Activated CD4-positive, alpha-beta T cell treated with anti-CD3 and anti-CD28 coated beads, Interleukin-2, amount 50 U/mL, for 4 hours (primary cell): ENCODE measurements at places on chromosomes 1 and 21.
A peak's percentile ranks its signal among the peaks of the same experiment; 100 is the strongest.

DNA sequence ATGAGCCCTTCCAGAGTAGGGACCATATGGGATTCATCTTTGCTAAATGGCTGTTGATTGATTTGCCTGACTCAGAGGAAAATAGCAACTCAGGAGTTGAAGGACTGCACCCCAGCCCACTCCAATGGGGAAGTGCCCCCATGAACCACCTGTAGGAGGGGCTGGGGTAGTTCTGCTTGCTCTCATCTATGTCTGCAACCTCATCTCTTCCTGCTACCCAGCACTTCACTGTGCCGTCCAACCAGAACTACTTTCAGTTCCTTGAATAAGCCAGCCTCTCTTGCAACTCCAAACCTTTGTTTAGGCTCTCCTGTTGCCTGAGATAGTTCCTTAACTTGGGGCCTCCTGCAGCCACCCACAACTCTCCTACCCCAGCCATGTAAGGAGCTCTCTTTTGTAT is 26.6 kb downstream of the BEND5 start:
- DNase-seq: no peak

GRCh38 chr1:32960819-32961355 is 3.7 kb downstream of the RNF19B start:
- no peak for DNase-seq

DNA sequence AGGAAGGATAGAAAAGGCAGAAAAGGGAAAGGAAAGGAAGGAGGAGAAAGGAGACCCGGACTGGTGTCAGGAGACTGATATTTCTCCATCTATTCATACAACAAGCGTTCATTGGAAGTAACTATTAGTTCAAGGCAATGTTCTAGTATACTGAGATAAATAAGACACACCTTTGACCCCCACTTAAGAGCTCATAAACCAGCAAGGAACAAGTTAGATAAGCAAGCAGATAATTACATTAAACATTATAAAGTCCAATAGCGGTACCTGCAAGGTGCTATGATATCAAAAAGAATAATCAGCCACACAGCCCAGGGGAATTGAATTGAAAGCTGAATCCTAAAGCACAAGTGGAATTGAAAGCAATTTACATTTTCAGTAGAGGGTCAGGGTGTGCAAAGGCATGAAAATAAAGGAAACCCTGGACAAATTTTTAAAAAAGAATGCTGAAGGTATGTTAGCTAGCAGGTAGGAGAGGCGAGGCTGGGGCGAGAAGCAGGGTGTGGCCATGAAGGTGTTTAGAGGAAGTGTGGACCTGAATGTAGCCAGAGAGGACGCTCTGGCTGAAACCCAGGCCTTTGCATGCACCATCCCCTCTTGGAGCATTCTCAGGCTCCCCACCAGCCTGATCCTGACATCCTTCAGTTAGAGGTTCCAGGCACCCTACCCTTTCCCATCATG is 200.0 kb downstream of the SETD4 start:
- DNase-seq: no peak

GRCh38 chr1:15118579-15118978 is 35.0 kb upstream of the TMEM51 start:
- no peak for DNase-seq

DNA sequence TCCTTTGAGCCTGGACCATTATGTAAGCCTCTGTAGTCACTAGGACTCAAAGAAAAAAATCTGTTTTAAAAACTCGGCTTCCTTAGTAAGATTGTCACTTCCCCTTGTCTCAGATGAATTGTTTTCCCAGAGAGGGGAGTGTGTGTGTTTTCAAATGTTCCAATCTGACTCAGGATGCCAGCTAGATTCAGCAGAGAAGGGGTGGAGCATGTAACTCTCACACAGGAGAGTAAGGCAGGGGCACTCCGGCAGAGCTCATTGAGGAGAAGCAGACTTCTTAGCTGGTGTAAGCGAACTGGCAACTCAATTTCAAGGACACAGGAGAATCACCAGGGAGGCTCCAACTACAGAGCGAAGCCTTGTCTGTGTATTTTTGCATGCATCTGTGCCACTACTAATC is 623.2 kb downstream of the LMO4 start:
- DNase-seq: no peak

GRCh38 chr1:181424786-181425403 is 58.4 kb upstream of the CACNA1E start:
- DNase-seq: peak; percentile 81

DNA sequence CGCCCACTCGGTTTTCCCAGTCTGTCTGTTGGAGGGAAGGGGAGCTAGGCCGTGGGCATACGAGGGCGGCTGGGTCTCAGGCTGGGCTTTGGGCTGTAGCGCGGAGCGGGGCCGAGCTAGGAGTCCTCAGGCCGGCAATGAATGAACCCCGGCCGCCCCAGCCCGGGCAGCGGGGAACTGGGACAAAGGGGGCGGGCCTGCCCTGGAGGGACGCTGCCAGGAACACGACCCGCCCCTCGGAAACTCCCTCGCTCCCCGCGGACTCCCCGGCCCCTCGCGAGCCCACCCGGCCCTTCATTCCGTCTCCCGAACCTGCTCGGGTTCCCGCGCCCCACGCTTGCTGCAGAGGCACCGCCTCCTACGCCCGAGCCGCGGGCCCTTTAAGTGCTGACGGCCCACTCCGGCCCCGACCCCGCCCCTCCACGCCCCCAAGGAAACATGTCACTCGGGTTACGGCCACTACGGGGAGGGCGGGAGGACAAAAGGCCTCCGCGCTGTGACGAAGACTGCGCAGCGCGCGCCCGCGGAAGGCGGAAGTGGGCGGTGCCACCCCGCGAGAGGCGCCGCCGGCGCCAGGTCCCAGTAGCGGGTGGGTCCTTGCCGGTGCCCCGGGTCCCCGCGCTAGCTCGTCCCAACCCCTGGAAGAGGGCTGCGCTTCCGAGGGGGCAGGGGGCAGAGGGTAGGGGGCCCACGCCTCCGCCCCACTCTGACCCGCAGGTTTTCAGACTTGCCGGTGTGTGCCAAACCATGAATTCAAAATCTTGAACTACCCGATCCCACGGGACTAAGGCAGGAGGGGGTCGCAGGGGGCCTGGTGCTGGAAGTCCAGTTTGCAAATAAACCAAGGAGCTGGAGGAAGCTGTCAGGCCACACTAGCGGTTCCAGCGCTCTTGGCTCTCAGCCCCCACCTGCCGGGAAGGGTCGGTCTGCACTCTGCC is at the start of gene GALE:
GALE (minus strand) TSS at position 355 of the 938 bp plus-strand sequence. CDS start 1,747 bp downstream, outside the sequence.
- DNase-seq: peak; percentile 98

DNA sequence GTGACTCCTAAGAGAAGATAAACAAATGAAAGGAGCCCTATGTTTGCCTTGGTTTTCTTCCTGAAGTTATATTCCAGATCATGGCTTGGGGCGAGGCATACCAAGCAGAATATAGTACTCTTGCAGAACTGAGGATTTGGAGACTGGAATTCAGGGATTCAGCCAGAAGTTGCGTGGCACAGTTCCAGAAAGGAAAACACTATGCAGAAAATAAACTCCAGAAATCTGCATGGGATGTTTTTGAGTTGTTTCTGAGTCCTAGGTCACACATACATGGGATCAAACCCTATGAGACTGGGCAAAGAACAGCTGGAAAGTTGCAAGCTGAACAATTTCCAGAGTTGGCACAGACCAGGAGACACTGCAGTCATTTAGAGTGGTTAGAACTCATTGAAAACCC is 42.9 kb upstream of the IFFO2 start:
- DNase-seq: no peak

DNA sequence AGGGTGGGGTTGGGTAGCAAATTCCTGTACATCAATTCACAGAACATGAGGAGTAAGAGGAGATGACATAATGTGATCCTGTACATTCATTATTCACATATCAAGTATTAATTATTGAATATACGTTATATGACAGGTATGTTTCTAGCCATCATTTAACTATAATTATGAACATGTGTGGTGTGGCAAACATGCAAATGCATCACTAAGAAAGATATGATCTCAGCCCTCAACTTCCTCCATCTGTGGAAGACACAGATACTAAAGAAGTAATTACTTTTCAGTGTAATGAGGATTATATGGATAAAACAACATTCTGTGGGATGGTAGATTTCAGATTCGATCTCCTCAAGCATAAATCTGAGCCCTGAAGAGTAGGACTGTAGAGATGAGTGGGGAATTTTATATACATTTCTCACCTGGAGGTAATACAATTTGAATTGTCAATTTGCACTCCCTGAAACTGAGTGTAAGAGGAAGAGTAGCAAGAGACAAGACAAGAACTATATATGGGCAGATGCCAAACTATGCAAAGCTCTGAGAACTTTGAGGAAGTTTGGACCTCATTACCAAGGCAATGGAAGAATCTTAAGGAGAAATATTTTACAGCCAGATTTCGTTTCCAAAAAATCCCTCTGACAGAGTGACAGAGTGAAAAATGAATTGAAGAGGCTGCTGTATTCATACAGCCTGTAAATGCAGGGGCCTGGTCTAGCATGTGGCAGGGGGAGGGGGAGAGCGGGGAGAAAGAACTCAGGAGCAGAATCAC is 275.5 kb downstream of the TPR start:
- DNase-seq: no peak

DNA sequence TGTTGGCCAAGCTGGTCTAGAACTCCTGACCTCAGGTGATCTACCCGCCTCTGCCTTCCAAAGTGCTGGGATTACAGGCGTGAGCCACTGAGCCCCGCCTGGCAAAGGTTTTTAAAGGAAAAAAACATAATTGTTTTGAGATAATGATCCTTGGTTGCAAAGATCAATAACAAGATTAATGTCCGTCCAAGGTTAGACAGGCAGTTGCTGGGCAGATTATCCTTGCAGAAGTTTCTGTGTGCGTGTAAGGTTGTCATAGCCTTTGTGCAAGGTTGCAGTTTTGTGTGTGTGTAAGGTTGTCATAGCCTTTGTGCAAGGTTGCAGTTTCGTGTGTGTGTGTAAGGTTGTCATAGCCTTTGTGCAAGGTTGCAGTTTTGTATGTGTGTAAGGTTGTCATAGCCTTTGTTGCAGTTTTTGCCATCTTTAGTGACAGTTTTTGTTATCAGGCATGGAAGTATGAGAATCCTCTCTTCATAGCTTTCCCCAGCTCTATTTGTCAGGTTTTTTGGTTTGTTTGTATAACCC is 3.6 kb downstream of the YBEY start:
- no peak for DNase-seq

DNA sequence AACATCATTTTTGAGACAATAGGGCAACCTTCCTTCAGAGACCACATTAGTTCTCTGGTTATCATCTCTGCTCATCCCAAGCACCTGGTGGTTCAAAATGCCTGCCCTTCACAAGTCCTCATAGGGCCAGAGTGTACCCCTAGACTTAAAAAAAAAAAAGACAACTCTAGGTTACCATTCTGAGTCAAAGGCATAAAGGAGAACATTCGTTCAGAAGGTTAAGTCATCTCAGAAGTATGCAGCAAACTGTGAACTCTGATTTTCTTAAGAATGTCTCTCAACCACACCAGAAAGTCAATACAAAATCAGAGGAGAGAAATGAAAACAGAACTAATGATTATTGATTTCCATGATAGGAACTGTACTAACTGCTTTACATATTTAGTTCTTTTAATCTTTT is 9.2 kb upstream of the BEND5 start:
- DNase-seq: no peak

GRCh38 chr1:203035111-203036000 is 9.1 kb downstream of the PPFIA4 start:
- no peak for DNase-seq

- DNase-seq: no peak
Measured at GRCh38 chr1:198165927-198166647, 9.3 kb downstream of the NEK7 start.

GRCh38 chr1:89603651-89604413 is 29.1 kb upstream of the LRRC8C start:
- DNase-seq: peak; percentile 47

GRCh38 chr21:33762803-33763581 is 120.7 kb downstream of the ITSN1 start:
- no peak for DNase-seq

- no peak for DNase-seq
Measured at GRCh38 chr1:224266105-224266914, 63.7 kb downstream of the NVL start.

DNA sequence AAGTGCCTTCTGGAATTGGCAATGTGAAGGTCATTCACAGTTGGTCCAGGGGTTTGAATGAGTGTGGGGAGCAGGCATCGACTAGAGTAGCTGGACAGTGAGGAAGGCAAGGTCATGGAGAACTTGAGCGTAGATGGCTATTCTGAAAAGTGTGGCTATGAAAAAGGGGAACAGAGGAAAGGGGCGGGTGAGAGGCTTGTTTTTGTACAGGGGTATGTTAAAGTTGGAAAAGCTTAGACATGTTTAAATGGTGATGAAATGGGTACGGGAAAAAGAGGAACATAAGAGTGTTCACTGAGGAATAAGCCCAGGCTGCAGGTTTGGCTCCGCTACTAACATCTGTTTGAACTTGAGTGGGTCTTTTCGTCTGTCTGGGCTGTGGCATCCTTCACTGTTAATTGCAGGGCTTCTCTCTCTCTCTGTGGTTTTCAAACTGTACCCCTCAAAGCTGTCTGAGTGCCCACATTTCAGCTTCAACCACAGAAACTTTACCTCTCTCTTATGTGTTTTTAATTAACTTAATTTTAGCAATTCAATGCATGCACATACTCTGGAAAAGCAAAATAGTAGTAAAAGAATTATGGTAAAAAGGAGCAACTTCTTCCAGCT is 70.8 kb upstream of the COA6 start:
- DNase-seq: no peak

- no peak for DNase-seq
Measured at GRCh38 chr1:161185732-161186311, 8.5 kb upstream of the B4GALT3 start.

- no peak for DNase-seq
Measured at GRCh38 chr1:42669936-42670335, 11.7 kb downstream of the PPIH start.

DNA sequence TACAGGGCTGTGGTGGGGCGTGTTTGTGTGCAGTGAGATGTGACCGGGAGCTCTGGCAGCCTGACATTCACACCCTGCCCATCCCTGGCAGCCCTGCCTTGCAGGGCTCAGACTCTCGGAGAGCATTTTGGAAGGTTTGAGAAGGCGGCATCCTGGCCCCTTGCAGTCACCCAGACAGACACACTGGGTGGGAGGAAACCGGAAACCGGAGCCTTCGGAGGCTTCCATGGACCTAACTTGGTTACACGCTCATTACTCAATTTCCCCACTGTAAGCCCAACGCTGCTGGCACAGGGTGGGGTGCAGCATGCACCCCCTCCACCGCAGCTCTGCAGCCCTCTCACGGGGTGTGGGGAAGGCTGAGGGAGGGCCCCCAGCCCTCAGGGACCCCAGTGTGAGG is 22.2 kb upstream of the RSPO1 start:
- no peak for DNase-seq

DNA sequence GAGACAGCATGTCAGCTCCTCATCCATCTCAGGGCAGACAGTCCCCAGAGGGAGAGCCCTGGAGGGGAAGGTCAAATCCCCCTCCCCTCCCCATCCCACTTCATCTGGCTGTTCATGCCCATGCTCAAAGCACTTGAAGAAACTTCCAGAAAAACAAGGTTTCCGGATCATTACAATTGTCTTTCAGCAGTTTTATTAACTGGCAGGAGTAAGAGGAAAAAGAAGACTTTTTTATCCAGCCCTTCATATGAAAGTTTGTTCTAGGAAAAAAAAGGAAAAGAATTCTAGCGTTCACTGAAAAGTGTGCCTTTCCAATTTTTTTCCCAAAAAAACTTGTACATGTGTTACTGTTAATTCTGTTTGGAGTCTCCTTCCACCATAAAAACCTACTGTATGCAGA is 145.7 kb upstream of the TIAM1 start:
- no peak for DNase-seq

- DNase-seq: no peak
Measured at GRCh38 chr1:219537223-219537631, 75.7 kb downstream of the ZC3H11B start.
